Ureter (tissue), 1 donor: ENCODE measurements at places on chromosomes 5 and 9. TPM values are rescaled to one million over a fixed set of nuclear protein-coding genes. Genes with fewer than 3 reads are reported as not detected.

ACER2 gene
- total RNA-seq: 213 TPM

TMEM215 gene
- total RNA-seq: not detected

FBXO10 gene
- total RNA-seq: 7.5 TPM

ARHGEF28 gene
- 34.5 TPM for total RNA-seq

DNAH5 gene
- total RNA-seq: 13.3 TPM

GABRA1 gene
- total RNA-seq: not detected

CA9 gene
- not detected for total RNA-seq

LRRTM2 gene
- total RNA-seq: not detected

PCDHB9 gene
- total RNA-seq: 1.9 TPM

ACOT12 gene
- not detected for total RNA-seq

BAAT gene
- total RNA-seq: not detected

POU5F2 gene
- 4.9 TPM for total RNA-seq

SUSD3 gene
- total RNA-seq: 3.0 TPM

GNA14 gene
- 12.4 TPM for total RNA-seq

TCERG1 gene
- 138 TPM for total RNA-seq

SMIM3 gene
- 23.1 TPM for total RNA-seq

MTAP gene
- 75.5 TPM for total RNA-seq

SHOC1 gene
- total RNA-seq: 0.16 TPM

WDR41 gene
- 64.6 TPM for total RNA-seq

SLF1 gene
- 6.1 TPM for total RNA-seq

IL3 gene
- not detected for total RNA-seq

ORM2 gene
- total RNA-seq: not detected

POLK gene
- 52.3 TPM for total RNA-seq

RAB3C gene
- 5.8 TPM for total RNA-seq

TAS2R1 gene
- not detected for total RNA-seq

ABLIM3 gene
- total RNA-seq: 101 TPM

IFNA21 gene
- not detected for total RNA-seq

PCDHB11 gene
- 2.1 TPM for total RNA-seq

FGFR4 gene
- 6.4 TPM for total RNA-seq

INSL6 gene
- total RNA-seq: not detected

ZBTB5 gene
- total RNA-seq: 12.6 TPM

CRB2 gene
- total RNA-seq: 0.05 TPM

TBCA gene
- total RNA-seq: 133 TPM

SPATA31D3 gene
- not detected for total RNA-seq

HSDL2 gene
- total RNA-seq: 61.4 TPM

TAF11L5 gene
- not detected for total RNA-seq

AHRR gene
- 7.4 TPM for total RNA-seq

LRRC19 gene
- total RNA-seq: not detected

FRMPD1 gene
- total RNA-seq: not detected
